NCI-H187 (cell line): ENCODE measurements at places on chromosomes 7 and 10.

DNA sequence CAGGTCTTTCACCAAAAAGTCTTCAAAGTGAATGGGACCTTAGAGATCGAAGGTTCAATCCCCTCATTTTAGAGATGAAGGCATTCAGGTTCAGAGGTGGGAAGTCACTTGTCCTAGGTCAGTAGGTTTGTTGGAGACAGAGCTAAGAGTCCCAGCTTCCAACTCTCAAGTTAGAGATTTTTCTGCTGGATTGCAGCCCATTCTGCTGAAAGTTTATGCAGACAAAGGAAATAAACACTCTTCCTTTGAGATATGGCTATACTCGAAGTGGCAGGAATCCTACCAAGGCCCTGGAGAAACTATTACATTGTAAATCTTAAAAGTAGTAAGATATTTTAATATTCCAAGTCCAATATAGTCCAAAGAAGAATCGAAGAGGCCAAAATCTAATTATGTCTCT is 64.4 kb downstream of the LYZL1 start:
- no peak for DNase-seq

GRCh38 chr10:106440355-106440754 is 724.2 kb downstream of the SORCS1 start:
- DNase-seq = no peak

DNA sequence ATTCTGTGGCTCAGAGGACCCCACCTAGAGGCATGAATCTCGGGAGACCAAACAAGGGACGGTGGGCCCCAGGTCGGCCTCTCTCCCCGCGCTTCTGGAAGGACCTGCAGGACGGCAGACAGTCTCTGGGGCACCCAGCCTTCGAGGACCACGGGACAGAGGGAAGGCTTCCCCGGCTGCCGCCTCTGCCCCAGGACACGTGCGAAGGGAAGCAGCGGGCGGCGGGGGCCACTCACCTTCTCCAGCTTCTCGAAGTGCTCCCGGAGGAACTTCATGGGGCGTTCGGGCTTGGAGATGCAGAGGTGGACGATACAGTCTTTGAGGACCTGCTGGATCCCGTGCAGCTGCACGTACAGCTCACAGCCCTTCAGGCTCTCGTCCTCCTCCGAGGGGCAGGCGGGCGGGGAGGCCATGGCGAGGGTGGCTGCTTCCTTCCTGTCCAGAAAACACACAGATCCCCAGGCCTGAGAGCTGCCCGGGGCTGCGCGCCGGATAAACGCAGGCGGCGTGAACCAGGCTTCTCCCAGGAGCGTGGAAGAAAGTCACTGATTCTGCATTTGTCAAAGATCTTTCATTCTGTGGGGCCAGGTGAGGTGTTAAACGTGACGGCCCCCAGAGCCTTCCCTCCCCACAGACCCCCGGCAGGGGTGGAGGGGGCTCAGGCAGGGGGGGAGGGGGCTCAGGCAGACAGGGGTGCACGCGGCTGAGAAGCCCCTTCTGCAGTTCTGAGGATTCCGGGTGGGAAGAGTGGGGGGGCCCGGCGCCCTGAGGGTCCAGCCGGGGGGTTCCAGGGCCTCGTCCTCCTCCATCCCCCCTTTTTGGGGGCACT is 15.2 kb upstream of the DNAAF5 start:
- DNase-seq = no peak

DNA sequence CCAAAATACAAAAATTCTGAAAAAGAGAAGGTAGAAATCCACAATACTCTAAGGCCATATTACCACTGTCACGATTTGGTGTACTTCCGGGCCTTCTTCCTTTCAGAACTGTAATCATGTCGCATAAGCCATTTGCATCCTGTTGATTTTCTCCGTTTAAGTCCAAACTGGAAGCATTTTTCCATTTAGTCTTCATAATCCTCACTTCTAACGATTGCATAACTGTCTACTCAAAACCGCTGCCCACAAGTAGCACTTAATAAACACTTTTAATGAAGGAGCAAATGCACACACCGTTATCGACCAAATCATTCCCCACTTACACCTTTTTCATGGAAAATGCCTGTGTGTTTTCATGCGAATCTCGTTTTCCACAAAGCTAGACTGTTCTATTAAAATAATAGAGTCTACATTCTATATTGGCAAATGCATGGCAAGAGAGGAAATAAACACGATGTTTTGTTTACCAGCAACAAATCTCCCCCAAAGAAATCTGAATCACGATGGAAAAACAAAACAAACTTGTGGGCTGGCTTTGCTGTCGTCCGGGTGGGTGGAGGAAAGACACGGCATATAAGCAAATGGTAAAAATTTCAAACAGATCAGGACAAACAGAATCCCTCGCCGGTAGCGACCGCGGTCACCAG is 1.0 kb downstream of the ATE1 start:
- no peak for DNase-seq

DNA sequence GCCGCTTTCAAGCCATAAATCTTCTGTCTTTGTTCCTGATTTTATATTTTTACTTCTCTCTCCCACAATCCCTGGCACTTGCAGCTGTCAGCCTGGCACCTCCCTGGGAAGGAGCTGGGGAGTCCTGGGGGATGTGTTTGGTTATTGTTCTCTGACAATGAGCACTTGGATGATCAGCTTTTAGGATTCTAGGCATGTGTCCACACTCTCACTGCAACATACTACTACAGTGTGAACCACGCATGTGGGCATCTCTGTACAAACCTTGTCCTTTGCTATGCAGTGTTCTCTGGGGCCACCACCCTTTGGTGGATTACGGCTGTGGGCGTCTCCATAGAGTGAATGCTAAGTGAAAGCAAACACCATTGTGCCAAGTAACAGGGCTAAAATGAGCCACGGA is 168.4 kb upstream of the KMT2E start:
- no peak for DNase-seq

- no peak for DNase-seq
These were observed 20.0 kb downstream of the TMEM273 start for GRCh38 chr10:49168171-49168540.

DNA sequence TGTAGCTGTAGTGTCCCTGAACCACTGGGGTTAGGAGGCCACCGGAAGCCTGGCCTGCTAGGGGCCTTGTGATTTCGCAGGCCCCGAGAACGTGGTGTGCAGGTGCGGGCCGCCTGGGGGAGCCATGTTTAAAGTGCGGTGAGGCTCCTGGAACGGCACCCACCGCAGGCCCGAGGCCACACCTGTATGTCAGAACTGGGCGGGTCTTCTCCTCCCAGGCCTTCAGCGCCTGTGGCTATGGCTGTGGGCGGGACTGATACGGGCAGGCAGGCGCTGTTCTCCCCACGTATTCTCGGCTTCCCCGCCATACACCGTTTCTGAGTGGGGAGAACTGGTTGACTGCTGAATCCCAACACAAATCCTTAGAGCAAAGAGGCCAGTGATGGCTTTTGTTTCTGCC is 74.8 kb downstream of the DNAJB6 start:
- no peak for DNase-seq

DNA sequence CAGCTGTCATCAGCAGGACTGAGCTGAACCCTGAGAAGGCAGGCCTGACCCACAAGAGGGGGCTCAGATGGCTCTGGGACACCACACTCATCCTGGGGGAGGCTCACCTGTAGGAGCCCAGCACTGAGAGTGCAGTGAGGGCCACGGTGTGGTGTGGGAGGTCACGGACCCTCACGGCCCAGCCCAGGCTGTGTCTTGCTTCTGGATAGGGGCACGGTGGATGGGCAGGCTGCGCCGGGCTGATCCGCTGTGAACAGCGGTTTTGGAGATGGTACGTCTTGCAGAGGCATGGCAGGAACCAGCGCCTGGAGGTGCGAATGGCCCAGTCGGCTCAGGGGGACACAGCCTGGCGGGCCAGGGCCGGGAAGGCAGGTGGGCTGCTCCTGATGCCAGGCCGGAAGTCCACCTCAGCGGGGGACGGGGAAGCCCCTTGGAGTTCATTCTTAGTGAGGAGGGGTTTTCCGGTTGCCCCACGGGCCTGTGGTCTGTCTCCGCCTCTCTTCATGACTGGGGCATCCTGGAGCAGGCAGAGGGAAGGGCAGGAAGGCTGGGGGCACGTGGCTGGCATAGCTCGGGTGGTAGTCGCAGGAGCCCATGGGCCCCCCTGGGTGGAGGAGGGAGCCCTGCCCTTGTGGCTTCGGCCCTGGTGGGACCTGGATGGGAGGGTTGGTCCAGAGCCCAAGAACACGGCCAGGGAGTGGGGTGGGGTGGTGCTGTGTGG is 112.5 kb downstream of the UNCX start:
- no peak for DNase-seq

DNA sequence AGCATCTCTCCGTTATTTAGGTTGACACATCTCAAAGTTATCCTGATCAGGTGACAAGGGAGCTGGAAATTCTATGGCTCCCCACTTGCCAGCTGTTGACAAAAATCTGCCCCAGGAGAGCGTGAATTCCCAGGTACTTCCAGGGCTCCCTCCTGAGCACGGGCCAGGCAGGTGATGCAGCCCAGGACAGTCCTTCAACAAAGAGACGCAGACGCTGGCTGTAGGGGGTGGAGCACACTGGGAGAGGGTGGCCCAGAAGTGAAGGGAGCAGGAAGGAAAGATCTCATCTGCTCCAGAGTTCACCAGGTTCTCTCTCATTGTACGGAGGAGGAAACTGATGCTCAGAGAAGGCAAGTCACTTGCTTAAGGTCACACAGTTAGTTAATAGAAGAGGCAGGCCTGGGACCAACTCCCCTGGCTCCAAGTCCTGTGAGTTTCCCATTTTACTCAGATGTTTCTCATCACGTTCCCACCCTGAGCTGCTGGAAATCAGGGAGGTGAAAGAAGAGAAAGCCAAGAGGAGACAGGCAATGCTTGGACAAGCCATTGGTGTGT is 41.0 kb upstream of the CHST3 start:
- DNase-seq = no peak

DNA sequence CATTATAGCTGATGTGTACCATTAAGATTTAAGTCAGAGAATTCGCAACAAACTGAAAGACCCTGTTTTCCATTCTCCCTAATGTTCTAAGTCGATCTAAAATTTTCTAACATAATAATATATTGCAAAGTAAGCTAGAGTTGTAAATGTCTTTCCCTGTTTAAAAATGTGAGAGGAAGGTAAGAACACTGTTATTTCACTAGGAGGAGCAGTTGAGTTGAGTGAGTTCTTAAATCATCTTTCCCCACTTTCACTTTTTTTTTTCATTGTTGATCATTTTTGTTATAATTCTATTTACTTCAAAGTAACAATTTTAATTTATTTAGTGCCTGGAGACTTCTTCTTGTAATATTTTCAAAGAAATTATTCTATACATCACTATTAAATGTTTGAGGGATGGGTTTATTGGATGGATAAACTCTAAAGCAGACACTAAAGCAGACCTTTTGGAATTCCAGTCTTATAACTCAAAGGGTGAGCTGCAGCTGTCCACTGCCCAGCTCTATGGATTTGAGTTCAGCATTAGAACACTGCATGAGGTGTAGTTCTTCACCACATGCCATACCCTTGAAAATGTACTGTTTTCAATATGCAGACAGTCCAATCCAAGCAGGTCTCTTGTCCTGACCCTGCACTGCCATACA is 181.3 kb upstream of the FZD1 start:
- no peak for DNase-seq

DNA sequence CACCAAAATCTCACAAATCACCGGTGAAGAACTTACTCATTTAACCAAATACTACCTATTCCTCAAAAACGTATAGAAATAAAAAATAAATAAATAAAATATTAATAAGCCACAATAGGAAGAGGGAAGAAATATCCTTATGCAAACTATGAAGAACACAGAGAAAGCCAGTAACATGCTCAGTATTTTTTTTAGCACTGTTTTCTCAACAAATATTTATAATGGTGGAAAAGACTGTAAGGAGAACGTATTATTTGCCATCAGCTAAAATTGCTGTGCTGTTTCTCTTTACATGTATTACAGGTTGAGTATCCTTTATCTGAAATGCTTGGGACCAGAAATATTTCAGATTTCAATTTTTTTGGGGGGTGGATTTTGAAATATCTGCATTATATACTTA is 21.0 kb downstream of the KIAA1217 start:
- no peak for DNase-seq

- DNase-seq = no peak
These were observed 2.0 kb downstream of the C10orf105 start for GRCh38 chr10:71717551-71717951.

- DNase-seq = no peak
These were observed 619.2 kb upstream of the GALNT17 start for GRCh38 chr7:70512761-70513160.

DNA sequence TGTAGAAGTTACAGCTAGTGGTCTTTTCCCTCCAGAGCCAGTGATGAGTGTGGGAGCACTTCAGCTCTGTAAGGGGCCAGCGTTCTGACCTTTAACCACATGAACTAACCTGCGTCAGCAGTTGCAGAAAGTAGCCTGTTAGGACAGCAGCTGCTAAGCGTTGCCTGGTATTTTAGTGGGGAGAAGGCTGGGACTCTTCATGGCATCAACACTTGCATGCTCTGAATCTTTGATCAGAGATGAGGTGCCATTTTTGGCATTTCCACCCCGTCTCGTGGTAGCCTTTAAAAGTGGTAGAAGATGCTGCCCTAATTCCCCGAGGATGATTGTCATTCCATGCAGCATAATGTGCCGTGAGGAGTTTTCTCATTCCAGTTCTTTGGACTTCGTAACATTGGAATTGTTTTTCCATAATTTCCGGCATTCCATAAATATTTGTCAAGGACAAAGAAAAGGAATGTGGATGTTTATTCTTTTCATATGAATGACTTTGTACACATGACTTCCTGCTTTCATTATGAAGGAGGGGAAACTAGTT is 92.2 kb downstream of the AVL9 start:
- DNase-seq = no peak

DNA sequence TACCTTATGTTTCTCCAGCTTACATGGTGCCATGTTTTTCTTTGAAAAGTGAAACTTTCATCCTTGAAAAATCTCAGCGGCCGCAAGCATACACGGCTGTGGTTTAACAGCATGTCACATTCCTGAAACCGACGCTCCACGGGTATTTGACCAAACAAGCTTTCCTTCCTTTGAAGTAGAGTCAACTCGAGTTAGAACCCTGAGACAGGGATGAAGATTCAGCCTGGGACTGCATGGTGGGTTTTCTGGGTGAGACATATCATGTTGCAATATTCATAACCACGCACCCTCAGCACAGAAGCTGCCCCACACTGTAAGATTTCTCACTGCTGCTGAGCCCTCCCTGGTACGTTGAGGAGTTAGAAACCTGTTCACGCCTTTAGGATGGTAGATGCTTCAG is 8.1 kb downstream of the CYP26A1 start:
- no peak for DNase-seq

DNA sequence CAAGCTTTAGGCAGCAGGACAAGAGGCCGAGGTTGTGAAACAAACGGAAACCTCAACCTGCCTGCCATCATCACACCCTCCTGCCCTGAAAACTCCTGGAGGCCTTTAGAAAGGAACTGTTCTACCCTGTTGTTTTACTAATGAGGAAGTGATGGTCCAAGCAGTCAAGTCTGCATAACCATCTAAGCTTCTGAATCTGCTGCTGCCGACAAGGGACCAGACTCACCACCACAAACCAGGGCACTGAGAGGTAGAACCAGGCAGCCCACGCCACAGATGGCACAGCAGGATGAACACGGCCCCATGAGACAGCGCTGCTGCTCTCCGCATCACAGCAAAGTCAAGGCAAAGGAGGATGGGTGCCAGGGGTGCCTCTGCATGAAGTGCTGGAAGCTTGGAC is 209.4 kb downstream of the CELF2 start:
- no peak for DNase-seq

GRCh38 chr7:127678337-127678736 is 26.3 kb downstream of the SND1 start:
- no peak for DNase-seq

- no peak for DNase-seq
These were observed 28.3 kb upstream of the LMTK2 start for GRCh38 chr7:98078197-98078870.

- DNase-seq = no peak
These were observed 8.5 kb upstream of the ANKRD61 start for GRCh38 chr7:6022707-6023106.

- DNase-seq = no peak
These were observed 146.4 kb downstream of the ANLN start for GRCh38 chr7:36535866-36536664.
